ENCODE measurements at places on chromosomes 16 and 17. TPM values are rescaled to one million over a fixed set of nuclear protein-coding genes. Genes with fewer than 3 reads are reported as not detected.

TMEM204 gene
- total RNA-seq = 17.2 TPM

SHISA6 gene
- total RNA-seq = not detected

NTN1 gene
- 0.60 TPM for total RNA-seq

TNFSF12 gene
- 31.8 TPM for total RNA-seq

PIMREG gene
- total RNA-seq = 9.3 TPM

GSDMA gene
- 0.53 TPM for total RNA-seq

KRT28 gene
- total RNA-seq = not detected

METTL9 gene
- total RNA-seq = 73.9 TPM

ITGA2B gene
- total RNA-seq = 1.5 TPM

SCNN1B gene
- not detected for total RNA-seq

SCGB1C2 gene
- not detected for total RNA-seq
